ENCODE measurements at places on chromosomes 16 and 17.

GRCh38 chr16:68387301-68387700 lies 61.0 kb downstream of the SMPD3 start:
- no peak for DNase-seq

- no peak for DNase-seq
Observed at GRCh38 chr17:2981325-2981724, 82.1 kb downstream of the OR1D5 start.

GRCh38 chr17:63701868-63702720 lies 2.2 kb upstream of the LIMD2 start:
- no peak for DNase-seq

- no peak for DNase-seq
Observed at GRCh38 chr16:58332997-58333700, 38.3 kb upstream of the PRSS54 start.

DNA sequence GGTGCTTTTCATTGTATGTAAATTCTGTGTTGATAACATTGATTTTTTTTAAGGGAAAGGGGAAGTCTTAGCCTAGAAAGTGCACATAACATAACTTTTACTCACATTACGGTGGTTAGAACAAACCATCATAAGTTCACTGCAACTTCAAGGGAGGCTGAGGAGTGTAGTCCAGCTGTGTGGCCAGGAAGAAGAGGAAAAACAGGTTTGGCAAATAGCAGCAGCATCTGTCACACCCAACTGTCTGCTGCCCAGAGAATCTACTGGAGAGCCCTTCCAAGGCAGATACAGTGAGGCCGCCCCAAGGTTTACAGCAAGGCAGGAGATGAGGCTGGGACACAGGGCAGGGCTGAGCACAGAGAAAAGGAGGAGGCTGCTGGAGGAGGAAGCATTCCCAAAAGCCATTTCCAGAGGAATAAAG lies 60.6 kb downstream of the AIPL1 start:
- no peak for DNase-seq

DNA sequence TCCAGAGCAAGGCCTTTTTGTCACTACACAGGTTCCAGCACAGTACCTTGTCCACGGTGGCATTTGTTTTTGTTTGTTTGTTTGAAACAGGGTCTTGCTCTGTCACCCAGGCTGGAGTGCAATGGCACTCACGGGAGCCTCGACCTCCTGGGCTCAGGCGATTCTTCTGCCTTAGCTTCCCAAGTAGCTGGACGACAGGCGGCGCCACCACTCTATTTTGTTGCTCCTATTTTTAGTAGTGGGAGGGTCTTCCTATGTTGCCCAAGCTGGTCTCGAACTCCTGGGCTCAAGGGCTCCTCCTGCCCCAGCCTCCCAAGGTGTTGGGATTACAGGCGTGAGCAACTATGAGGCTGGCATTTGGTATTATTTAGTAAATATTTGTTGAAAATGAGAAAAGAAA lies 10.3 kb downstream of the MRC2 start:
- no peak for DNase-seq

- DNase-seq: no peak
Observed at GRCh38 chr16:72024862-72025382, 16.4 kb downstream of the DHODH start.

DNA sequence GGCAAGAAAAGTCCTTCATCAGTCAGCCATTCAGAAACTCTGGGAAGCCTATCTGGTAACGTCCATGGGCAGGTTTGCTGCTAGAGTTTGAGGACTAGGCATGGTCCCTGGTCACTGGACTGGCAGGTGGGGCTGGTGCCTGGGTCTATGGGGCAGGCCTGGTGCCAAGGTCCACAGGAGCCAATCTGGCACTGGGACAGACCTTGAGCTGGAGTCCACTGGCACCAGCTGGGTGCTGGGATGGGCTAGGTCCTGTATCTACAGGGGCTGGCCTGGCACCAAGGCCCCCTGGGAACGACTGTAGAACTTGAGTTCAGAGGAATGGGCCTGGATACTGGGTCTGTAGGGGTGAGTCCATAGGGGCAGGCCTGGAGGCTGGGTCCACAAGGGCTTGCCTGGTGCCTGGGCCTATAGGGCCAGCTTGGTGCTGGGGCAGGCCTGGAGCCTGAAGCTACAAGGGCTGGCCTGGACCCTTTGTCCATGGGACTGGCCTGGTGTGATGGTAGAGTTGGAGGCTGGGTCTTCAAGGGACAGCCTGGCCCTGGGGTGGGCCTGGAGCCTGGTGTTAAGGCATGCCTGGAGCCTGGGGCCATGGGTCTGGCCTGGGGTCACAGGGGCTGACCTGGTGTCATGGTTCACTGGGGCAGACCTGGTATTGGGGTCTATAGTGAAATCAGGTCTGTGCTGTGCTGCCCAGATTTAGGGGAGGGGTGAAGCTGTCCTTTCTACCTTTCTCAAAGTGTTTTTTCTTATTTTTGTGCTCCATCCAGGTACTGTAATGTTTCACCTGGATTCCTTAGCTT lies 30.5 kb upstream of the NKD1 start:
- DNase-seq: no peak

DNA sequence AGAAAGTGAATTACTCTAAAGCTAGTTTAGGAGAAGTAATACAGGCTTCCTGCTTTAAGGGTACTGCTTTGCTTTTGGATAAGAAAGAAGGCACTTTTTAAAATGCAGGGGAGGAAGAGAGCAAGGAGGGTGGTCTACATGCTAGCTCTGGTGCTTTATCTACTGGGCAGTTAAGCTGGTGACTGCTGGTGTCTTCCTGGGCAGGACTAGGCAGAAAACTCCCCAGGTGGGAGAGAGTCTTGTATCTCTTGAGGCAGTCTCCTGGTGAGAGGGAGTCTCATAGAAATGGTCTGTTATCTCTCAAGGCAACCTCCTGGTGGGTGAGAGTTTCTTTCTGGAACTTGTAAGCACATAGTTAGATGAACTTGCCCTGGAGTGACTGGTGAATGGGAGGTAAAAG lies 953.9 kb upstream of the GOT2 start:
- DNase-seq: no peak

DNA sequence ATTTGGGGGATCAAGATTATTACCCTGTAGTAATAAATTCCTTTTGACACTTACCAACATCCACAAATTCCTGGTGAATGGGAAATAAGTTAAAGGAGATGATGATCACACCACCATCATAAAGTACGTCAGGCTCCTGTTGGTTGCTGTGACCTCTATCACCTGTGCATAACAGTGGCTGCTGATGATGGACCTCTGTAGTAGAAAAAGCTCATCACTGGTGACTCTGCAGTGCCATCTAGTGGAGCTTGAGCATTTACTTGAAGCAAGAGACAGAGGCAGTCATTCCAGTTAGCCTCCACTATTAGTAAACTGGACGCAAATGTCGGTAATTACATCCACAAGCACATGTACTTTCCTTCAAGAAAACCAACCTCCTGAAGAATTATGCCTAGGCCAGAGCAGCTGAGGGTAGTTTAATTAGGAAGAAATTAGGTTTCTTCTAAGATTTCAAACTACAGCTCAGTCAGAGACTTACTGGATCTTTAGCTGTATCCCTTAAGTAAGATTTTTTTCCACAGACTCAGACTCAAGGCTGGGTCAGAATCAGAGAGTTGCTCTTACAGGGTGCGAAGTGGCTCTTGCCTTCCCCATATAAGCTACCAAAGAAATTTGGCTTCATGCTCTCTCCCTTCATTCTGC lies 39.3 kb downstream of the CYB561 start:
- no peak for DNase-seq

DNA sequence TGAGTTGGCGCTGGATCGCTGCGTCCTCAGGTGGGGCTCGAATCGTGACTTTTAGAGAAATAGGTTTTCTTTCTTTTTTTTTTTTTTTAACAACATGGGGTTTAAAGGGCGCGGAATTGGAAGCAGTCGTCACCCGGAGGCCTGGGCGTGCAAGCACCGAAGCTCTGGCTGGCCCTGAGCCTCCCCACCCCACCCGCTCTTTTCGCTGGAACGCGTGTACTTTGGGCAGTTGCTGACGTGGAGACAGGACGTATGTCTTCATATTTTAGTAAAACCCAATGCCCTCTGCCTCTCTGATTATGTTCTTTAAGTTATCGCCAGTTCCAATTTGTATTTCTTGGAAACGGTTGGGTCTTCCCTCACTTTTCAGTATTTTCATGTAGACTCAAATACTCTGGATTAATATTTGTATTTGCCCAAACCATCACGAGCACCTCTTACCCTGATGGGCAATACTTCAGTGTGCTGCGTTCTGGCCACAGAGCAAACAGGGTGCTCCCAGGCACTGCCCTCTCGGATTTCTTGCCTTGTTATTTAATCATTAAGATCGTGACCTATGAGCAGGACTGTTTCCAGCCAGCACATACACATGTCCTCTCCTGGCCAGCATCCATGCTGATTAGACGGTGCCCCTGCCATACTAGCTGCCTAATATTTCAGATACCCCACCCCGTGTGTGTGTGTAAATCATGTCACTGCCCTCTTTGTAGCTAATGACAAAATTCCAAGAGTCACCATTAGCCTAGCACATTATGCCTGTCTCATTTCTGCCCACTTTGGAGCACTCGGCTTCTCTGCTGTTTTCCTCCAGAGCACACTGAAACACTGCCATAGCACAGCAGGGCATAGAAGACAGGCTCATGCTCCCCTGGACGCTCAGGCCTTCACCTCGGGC lies 805 bp upstream of the C16orf95 start:
- DNase-seq: no peak

- DNase-seq: no peak
Observed at GRCh38 chr17:44501866-44502375, 1.3 kb downstream of the GPATCH8 start.

GRCh38 chr17:38742411-38743308 lies 5.5 kb downstream of the PCGF2 start:
- DNase-seq: no peak

GRCh38 chr16:49738832-49739231 lies 117.1 kb downstream of the ZNF423 start:
- DNase-seq: no peak

- no peak for DNase-seq
Observed at GRCh38 chr16:70160388-70160787, 13.2 kb upstream of the CLEC18C start.

DNA sequence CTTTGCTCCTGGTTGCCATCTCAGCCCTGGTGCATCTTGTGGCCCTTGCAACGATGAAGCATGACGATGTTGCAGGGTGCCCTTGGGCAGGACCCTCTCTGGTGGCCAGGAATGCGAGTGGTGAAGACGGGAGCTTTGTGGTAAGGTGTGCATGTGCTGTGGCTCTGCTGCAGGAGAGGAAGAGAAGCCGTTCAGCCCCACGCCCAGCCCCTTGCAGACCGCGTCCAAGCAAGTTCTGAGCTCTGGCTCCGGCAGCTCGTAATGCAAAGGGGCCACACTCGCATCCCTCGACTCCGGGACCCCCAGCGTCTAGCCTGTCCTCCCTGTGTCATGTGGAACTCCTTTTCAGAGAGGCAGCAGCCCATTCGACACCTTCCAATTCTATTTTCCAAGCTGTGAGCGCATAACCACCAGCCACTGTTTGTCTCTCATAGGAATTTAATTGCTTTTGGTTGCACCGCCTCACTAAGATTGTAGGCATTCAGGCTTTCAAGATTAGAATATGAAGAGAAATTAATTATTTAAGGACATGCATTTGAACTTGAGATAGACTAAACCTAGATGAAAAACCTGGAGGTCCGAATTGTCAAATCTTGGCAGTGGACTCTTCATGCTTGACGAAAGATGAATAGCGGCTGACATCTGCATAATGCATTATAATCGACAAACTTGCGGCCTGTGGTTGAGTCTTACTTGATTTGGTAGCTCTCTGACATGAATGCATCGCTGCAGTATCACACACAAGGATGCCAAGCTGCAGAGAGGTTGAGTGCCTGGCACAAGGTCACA lies 21.1 kb upstream of the KCNG4 start:
- DNase-seq: no peak

- DNase-seq: no peak
Observed at GRCh38 chr17:34358631-34359030, 2.4 kb downstream of the CCL13 start.

- DNase-seq: no peak
Observed at GRCh38 chr16:11142261-11142630, 113.8 kb downstream of the SOCS1 start.

DNA sequence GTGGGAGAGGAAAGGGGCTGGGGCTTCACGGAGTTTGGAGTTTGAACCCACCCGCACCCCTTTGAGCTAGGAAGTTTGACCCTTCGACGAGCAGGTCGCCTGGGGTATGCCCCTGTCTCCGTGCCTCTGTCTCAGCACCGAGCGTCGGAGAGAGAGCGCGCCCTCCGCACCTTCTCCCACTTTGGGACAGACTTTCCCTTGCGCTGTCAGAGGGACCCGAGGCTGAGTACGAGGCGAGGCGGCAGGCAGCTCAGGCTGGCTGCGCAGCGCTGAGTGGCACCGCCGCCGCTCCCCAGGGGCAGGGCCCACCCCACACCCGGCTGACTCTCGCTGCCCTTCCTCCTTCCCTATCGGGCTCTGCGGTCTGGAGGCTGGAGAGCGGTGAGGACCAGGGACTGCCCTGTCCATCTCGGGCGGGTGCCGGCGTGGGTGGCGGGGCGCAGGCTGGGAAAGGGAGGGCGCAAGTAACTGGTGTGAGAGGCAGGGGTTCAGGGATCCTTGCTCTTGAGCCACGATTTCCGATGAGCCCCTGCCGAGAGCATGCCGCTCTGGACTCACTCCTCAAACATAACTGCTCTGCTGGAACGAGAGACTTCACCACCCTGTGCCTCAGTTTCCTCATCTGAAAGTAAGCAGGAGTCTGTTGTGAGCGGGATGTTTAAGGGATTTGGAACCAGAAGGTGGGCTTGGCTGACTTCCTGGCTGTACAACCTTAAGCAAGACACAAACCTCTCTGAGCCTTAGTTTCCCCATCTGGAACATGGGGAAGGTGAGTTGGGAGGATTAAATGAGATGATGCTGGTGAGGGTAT lies 981 bp downstream of the BEAN1 start:
- no peak for DNase-seq

- no peak for DNase-seq
Observed at GRCh38 chr16:48907906-48908634, 298.1 kb upstream of the N4BP1 start.

DNA sequence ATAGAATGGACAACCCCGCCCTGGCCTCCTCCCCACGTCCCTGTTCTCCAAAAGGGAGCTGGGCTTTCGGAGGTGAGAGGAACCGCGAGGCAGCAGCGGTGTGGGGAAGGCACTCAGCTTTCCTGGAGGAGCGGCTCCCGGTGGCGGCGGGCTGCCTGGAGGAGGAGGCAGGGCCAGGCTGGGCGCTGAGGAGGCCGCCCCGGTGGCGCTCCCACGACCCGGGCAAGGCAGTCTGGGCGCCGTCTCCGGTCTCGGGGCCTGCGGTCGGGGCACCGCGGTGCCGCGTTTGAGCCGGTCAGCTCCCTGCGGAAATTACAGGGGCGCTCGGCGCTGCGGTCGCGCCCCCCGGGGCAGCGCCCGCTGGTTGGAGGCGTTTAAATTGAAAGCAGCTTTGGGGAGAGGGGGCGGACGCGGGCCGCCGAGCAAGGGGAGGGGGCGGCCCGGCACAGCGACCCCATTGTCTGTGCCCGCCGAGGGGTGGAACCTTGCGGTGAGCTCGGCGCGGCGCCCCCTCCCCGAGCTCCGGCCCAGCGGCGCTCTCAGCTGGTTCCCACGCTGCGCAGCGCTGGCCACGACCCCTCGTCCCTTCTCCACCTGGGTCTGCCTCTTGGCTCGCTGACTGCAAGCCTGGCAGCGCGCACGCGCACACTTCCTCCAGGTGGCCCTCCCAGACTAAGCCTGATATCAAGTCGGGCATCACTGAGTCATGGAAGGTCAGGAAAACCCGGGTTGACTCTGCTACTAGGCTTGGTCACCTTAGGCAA lies 58.7 kb upstream of the DLX4 start:
- no peak for DNase-seq
